Omental fat pad (tissue), 4 donors: ENCODE measurements at places on chromosomes 6 and 20. TPM values are rescaled to one million over a fixed set of nuclear protein-coding genes. Genes with fewer than 3 reads are reported as not detected.

- DNase-seq = no peak
These were observed 189.7 kb downstream of the EDN1 start for GRCh38 chr6:12479881-12480280.

The COMMD7 gene
- 20.2 TPM for total RNA-seq

GRCh38 chr6:28522594-28523240, 3.0 kb upstream of the GPX5 start:
- no peak for DNase-seq

The HMGCLL1 gene
- total RNA-seq = 0.82 TPM

- no peak for DNase-seq
These were observed 54.0 kb downstream of the RFPL4B start for GRCh38 chr6:112401083-112401482.

GRCh38 chr20:4632876-4633275, 88.8 kb upstream of the PRND start:
- DNase-seq = no peak

- DNase-seq = no peak
These were observed 13.0 kb downstream of the UCKL1 start for GRCh38 chr20:63942969-63943807.

DNA sequence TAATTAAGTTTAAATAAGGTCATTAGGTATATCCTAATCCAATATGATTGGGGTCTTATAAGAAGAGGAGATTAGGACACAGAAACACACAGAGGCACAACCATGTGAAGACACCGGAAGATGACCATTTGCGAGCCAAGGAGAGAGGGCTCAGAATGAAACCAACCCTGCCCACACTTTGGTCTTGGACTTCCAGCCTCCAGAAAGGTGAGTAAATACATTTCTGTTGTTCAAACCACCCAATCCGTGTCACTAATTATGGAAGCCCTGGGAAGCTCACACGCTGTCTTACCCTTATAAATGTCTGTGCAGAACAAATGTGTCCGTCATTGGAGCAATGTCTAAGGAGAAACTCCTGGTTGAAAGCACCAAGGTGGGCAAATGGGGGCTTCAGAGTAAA, 95.0 kb downstream of the IYD start:
- DNase-seq = no peak

The SLC22A3 gene
- total RNA-seq = 6.7 TPM

DNA sequence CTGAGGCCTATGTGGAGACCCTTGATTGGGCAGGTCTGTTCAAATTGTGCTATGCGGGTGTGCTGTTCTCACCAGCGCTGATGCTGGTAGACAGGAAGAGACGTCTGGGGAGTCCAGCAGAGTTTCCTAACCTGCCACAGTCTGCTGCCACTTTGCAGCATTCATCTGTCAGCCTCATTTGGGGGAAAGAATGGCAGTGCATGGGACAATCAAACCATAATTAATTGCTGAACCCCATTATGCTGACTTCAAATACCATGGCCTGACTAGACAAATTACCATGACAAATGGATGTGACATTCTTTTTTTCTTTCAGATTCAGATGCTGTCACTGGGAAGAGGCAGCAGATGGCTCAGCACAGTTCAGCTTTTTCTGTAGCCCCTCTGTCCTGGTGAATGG, 171.4 kb upstream of the SYNDIG1 start:
- no peak for DNase-seq

GRCh38 chr6:32973144-32974015, 5.0 kb downstream of the BRD2 start:
- peak; percentile 51 for DNase-seq

DNA sequence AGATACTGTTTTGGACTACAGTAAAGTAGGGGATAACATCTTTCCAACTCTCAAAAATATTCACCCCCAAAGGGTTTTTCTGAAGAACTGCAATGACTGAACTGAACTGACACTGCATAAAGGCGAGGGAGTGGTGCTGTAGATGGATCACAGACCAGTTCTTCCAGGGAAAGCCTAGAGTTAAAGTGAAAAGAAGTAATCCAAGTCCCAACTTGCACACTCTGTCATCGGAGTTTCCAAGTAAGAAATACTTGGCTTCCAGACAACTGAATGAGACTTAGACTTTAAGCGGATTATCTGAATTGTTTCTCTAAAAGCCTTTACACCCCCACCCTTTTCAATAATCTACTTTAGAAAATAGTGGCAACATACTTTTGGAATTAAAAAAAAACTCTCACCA, 134.1 kb upstream of the PREP start:
- DNase-seq = no peak

DNA sequence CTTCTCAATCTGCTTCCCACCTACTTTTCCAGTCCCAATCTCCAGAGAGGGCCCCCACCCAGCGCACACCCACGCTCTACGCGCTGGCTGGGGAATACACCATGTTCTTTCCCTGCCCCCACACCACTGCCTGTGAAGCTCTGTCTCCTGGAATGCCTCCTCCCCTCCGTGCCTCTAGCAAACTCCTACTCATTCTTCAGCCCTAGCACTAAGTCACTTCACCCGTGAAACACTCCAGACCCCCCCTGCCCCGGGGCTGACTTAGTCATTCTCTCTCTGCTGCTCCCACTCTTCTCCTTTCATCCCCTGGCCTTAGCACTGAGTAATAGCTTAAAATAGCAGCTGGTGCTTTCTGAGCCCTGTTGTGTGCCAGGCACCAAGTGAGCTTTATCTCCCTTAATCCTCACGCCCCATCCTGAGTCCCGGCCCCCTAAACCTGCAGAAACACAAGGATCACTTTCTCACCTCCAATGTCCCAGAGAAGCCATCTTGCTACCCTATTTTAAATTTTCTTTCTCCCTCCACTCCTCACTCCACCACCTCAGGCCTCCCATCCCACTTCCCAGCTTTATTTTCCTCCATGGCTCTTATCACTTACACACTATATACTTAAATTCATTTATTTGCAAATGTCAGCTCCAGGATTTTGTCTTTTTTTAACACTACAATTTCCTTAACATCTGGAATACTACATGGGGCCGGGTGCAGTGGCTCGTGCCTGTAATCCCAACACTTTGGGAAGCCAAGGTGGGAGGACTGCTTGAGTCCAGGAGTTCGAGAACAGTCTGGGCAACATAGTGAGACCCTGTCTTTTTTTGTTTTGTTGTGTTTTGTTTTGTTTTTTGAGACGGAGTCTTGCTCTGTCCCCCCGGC, 6.3 kb upstream of the PARD6B start:
- peak; percentile 86 for DNase-seq

The KCNK5 gene
- 1.7 TPM for total RNA-seq

- DNase-seq = no peak
These were observed 55.7 kb upstream of the PRND start for GRCh38 chr20:4666001-4666479.

- DNase-seq = no peak
These were observed 12.6 kb downstream of the DYNLT1 start for GRCh38 chr6:158631678-158632537.

The RAET1L gene
- total RNA-seq = not detected

DNA sequence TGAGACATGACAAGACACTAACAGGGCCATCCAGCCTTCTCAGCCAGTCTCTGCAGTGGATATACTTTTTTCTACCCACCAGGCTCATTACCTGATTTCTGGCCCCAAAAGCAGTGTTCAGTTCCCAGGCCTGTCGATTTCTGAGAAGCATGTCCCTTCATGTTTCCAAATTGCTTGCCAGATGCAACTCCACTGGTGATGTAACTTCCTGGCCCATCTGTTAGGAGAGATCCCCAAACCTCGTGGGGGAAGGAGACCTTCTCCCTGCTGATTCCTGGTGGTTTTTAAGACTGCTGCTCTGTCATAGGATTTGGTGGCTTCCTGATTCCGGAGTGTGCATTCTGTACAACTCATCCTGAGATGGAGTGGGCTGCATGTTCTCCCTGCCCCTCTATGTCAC, 31.6 kb upstream of the MRPS10 start:
- DNase-seq = no peak

The FOXA2 gene
- not detected for total RNA-seq

DNA sequence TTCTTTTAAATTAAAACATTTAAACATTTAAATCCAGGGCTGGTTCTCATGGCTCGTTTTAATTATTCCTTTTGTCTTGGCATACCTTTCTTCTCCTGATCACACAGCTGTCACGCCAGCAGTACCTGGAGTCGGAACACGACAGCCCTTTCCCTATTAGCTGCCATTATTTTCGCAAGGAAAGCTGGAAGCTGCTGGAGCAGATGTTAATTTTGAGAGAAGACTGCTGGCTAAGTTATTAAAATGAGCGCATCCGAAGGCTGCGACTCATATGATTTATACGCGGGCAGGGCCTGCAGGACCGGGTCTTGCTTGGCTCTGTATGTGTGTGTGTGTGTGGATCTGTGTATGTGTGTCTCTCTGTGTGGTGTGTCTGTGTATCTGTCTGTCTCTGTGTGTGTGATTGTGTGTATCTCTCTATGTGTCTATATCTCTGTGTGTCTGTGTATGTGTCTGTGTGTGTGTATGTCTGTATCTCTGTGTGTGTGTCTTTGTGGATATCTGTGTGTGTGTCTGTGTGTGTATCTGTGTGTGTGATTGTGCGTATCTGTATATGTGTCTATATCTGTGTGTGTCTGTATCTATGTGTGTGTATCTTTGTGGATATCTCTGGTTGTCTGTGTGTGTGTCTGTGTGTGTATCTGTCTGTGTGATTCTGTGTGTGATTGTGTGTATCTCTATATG, 191.5 kb downstream of the CDH4 start:
- DNase-seq = no peak

DNA sequence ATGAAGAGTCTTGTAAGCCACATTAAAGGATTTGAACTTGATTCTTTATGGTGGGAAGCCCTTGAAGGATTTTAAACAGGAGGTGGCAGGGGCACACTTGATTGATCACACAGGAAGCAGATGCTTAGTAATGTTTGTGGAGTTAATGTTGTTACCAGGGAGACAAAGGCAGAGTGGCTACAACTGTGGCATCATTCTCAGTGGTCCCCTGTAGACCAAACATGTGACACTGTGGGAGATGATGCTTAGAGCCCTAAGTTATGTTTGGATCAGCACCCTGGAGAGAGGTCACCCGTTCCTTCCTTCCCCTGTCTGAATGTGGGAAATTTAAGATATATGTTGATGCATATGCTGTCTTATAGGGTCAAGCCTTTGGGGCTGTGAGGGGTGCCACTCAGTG, 53.2 kb downstream of the EIF2S2 start:
- DNase-seq = no peak

DNA sequence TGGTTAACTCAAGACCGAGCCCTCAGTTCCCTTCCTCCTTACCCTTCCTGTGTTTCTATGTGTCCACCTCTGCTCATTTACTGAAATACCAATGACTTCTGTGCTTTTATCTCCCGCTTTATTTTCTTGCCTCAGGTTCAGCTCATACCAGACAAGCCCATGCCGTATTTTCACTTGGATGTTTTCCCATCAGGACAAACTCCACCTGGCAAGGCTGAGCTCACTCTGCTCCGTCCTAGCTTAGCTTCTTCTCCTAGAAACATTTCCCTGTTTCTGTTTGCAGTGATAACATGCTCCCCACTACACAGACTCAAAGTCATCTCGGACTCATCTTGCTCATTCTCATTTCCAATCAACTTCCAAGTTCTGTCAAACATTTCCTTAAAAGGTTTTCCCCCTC, 56.9 kb upstream of the TFB1M start:
- DNase-seq = no peak

The CST8 gene
- not detected for total RNA-seq

The FOXS1 gene
- 0.48 TPM for total RNA-seq

GRCh38 chr6:109979033-109979921, 1.2 kb downstream of the GPR6 start:
- DNase-seq = no peak

- no peak for DNase-seq
These were observed 96.7 kb upstream of the LAMP5 start for GRCh38 chr20:9417665-9418064.

GRCh38 chr20:33291830-33292355, 8.9 kb downstream of the BPIFB1 start:
- no peak for DNase-seq

The SRMS gene
- not detected for total RNA-seq
